ENCODE measurements at places on chromosomes 5 and 9. TPM values are rescaled to one million over a fixed set of nuclear protein-coding genes. Genes with fewer than 3 reads are reported as not detected.

Gene NCBP1
- 18.5 TPM for total RNA-seq

Gene FBP2
- total RNA-seq = not detected

DNA sequence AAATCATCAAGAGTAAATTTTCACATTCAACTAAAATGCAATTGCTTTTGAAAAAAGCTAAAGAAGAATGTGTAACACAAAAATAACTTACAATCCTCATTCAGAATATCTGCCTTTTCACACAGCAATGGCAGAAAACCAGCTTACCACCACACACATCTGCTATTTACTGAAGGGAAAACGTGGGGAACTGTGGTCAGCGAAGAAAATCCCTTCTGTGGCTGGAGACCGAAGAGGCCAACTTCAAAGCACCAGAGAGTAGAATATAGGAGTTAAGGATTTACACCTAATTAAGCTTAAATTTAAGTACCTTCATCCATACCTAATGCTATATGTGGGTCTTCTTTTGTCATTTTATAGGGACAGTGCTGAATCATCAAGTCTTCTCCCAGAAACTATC, 339.6 kb downstream of the DEPDC1B start:
- H3K4me1 ChIP-seq = no peaks in the 10 kb centered on the region
- no peak overlapping the region for H3K4me3 ChIP-seq
- no peak for DNase-seq
- H3K27me3 ChIP-seq = no peaks in the 10 kb centered on the region
- H3K36me3 ChIP-seq = no peaks in the 10 kb centered on the region

DNA sequence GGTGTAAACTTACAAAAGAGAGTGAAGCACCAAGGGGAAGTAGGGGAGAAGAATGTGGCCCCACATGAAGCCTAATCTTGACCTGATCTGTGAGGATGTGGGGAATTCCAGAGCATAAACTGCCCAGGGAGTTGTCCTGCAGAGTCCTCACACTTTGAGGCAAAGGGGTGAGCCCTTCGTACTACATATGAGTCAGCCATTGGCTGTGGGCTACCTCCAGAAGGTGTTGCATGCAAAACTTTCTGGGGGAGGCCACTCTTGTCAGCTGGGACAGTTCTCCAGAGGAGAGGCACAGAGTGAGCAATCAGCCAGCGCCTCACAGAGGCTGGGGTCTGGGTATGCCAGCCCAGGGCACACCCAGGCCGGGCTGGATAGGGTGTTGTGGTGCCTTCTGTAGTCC, 98.1 kb upstream of the NMUR2 start:
- no peak overlapping the region for H3K27ac ChIP-seq
- no peaks in the 10 kb centered on the region for H3K27me3 ChIP-seq
- no peaks in the 10 kb centered on the region for H3K36me3 ChIP-seq

- no peak overlapping the region for H3K27ac ChIP-seq
- H3K27me3 ChIP-seq = no peaks in the 10 kb centered on the region
- no peak for DNase-seq
- H3K36me3 ChIP-seq = no peaks in the 10 kb centered on the region
Observed at GRCh38 chr5:56432321-56432720, 199.2 kb upstream of the ANKRD55 start.

- H3K4me3 ChIP-seq = no peak overlapping the region
- DNase-seq = no peak
- no peak overlapping the region for H3K27ac ChIP-seq
- H3K36me3 ChIP-seq = no peaks in the 10 kb centered on the region
Observed at GRCh38 chr9:69472101-69472620, 147.1 kb downstream of the ENTREP1 start.

- H3K4me1 ChIP-seq = no peaks in the 10 kb centered on the region
- H3K27me3 ChIP-seq = no peaks in the 10 kb centered on the region
Observed at GRCh38 chr5:122112063-122112462, 17.3 kb upstream of the ZNF474 start.

GRCh38 chr9:13758936-13759335, 479.4 kb upstream of the MPDZ start:
- no peak overlapping the region for H3K27ac ChIP-seq
- H3K36me3 ChIP-seq = no peaks in the 10 kb centered on the region
- DNase-seq = no peak
- no peak overlapping the region for H3K4me3 ChIP-seq
- H3K27me3 ChIP-seq = no peaks in the 10 kb centered on the region
